ENCODE measurements at places on chromosomes 1 and 21.

GRCh38 chr1:50508040-50508586 is 84.9 kb upstream of the DMRTA2 start:
- peak; percentile 33 for DNase-seq

DNA sequence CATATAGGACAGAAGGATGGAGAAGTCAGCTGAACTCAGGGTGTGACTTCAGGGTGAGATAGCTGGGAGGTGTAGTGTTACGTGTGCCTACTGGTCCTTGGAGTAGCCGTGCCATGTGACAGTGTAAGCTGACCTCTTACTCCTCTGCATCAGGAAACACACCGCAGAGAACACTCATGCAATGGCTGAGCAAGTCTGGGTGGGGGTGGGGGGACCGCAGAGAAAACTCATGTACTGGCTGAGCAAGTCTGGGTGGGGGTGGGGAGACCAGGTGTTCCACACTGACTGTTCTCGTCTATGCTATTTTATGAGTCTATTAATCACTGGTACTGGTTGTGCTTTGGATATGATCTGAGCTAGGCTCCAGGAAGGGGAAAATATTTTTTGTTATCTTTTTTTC is 233.1 kb downstream of the PAPPA2 start:
- no peak for DNase-seq

DNA sequence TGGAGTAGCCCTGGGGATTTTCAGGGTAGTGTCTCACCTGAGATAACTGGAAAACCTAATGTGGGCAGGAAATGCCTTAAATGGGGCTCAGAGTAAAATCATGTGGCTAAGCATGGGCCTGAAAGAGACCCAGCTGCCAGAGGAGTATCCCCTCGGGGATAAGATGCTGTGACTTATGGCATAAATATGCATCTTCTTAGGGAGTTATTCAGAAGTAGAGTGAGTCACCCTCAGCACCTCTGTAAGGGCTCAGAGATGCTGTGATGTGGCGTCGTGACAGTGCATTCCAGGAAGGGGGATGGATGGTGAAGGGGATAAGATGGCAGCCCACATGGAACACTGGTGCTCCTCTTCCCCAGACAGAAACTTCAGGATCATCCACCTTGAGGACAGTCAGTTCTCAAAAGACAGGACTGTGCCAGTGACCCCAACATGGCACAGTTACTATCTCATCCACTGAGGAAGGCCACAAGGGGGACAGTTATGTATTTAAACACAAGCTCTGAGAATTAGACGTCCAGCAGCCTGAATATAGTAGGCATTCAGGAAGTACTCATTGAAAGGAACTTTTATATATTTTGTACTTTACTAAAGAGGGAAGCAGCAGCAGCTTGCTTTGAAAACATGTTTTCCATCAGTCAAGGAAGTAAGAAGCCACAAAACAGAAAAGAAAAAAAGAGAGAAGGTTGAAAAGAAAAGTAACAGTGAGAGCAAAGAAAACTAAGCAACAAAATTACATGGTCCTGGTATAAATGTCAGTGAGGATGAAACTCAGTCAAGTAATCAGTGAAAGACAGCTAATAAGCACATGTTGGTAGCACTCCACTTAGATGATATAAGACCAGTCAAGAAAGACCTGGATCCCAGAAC is 8.3 kb downstream of the IL24 start:
- no peak for DNase-seq

DNA sequence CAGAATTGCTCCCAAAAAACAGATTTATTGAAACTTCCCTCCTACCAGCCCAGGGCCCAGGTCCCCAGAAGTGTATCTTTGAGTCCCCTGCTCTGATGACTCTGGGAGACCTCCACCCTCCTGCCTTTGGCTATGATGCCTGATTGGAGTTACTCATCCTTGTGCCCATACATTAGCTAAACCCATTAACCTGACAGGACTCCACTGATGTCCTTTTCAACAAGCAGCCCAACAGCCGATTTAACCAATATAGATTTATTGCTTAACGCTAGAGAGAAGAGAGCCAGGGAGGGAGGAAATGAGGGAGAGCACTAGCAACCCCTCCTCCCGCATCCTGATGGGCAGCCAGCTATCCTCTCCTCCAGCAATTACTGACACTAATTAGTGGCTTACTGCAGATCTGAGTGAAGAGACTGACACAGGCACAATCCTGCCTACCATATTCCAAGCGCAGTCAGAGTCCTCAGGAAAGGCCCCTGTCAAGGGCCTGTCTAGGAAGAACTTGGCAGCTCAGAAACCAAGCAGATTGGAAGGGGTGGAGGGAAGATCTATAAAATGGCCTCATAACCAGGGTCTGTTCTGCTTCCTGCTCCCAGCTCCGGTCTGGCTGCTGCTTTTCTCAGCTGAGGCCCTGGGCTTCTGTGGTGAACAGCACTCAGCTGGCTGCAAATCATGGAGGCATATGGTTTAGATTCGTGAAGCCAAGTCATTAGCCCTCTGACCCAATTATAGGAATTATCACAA is 484.5 kb upstream of the DAB1 start:
- DNase-seq: no peak

- DNase-seq: no peak
These were observed 186.6 kb downstream of the NTNG1 start for GRCh38 chr1:107327446-107327845.

DNA sequence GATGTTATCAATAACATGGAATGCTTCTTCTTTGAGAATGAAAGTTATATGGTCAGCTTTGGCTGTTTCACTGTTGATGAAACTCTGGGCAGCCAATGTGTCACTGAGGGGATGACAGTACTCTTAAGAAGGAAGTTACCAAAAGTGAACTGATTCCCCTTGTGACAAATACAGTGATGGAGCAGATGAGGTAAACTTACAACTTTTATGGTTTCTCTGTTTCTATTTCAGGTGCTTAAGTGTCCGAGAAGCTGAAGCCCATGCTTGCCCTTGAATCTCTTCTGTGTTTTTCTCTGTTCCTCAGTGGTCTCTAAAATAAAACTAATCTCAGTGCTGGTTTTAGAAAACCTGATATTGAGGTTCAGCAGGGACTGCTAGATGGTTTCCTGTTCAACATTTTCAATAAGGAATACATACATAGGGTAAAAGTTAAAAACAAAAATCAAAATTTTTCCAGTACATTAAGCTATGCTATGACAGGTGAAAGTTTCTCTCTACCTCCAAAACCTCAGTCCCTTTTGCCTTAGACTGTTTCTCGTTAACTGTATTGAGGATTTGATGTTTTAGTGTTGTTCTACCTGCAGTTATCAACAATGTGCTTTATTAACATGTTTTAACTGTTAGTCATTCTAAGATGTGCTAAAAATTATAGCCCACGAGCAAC is 454.4 kb upstream of the ADGRL4 start:
- DNase-seq: no peak
